ENCODE measurements at places on chromosomes 12 and 14. TPM values are rescaled to one million over a fixed set of nuclear protein-coding genes. Genes with fewer than 3 reads are reported as not detected.

GRCh38 chr14:99675382-99675835 lies 8.7 kb upstream of the CYP46A1 start:
- H3K27me3 ChIP-seq = no peaks in the 10 kb centered on the region
- peaks cover 16% of the 10 kb centered on the region for H3K4me1 ChIP-seq
- no peaks in the 10 kb centered on the region for H3K36me3 ChIP-seq
- no peak overlapping the region for H3K4me3 ChIP-seq

DNA sequence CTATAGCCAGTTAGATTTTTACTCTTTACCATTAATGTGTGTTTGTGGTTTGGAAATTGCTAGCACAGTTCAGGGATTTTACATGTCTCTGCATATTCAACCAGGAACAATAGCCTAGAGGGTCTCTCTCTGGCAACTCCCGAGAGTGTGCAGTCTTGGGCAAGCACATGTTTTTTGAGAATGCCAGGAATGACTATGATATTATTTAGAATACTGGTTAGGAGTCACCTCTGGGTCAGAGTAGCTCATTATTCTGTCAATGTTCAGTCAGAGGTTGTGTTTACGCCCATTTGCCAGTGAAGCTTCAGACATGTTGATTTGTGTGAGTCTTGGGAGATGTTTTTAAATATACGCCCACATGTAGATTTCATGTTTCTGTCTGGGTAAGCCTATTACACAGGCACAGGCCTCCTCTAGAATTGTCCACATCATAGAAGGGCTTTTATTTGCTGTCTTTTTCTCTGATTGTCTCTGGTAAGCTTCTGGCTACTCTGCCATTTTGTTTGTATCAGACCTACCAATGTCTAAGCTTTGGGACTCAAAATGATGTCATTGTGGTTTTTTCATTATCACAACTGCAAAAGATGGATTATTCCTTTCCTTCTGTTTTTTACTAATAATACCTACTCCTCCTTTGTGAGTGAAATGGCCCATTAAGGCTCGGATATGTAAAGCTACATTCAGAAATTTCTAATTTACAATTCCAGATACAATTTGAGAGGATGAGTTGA lies 203.1 kb upstream of the PPFIA2 start:
- no peak overlapping the region for H3K4me3 ChIP-seq
- no peaks in the 10 kb centered on the region for H3K27me3 ChIP-seq
- H3K27ac ChIP-seq = no peak overlapping the region
- no peaks in the 10 kb centered on the region for H3K36me3 ChIP-seq

DNA sequence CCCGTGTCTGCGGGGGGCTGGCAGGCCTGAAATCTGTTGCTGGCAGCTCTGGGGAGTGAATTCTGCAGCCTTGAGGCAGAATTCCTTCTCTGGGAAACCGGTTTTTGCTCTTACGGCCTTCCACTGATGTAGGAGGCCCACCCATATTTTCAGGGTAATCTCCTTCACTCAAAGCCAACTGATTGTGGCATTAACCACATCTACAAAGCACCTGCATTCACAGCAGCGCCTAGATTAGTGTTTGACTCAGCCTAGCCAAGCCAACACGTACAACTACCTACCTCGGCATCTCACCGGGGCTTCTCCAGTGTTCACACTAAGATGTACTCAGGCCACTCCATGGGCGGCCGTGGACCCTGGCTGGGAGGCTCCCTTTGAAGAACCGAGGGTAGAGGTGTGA lies 15.8 kb downstream of the C12orf43 start:
- H3K27me3 ChIP-seq = no peaks in the 10 kb centered on the region
- H3K27ac ChIP-seq = no peak overlapping the region
- H3K4me3 ChIP-seq = no peak overlapping the region
- H3K4me1 ChIP-seq = no peaks in the 10 kb centered on the region
- no peak for DNase-seq

GRCh38 chr14:101097109-101097793 lies 193.7 kb upstream of the RTL1 start:
- no peaks in the 10 kb centered on the region for H3K4me1 ChIP-seq
- H3K36me3 ChIP-seq = no peaks in the 10 kb centered on the region
- no peak overlapping the region for H3K4me3 ChIP-seq
- no peak for DNase-seq
- H3K27ac ChIP-seq = no peak overlapping the region
- H3K27me3 ChIP-seq = peaks cover 10% of the 10 kb centered on the region

Gene IFNG
- total RNA-seq = 77.1 TPM

Gene FAM186B
- 0.74 TPM for total RNA-seq

- H3K4me3 ChIP-seq = peak overlapping the region; percentile 27
- no peak overlapping the region for H3K27ac ChIP-seq
- DNase-seq = no peak
- peaks cover 11% of the 10 kb centered on the region for H3K4me1 ChIP-seq
- H3K27me3 ChIP-seq = peaks cover 18% of the 10 kb centered on the region
These were observed 1.6 kb downstream of the LRRC43 start for GRCh38 chr12:122184517-122184916.

Gene CPNE8
- total RNA-seq = 3.1 TPM

Gene OR4E2
- total RNA-seq = not detected

- no peaks in the 10 kb centered on the region for H3K36me3 ChIP-seq
- peaks cover 13% of the 10 kb centered on the region for H3K27me3 ChIP-seq
- no peak overlapping the region for H3K4me3 ChIP-seq
- H3K4me1 ChIP-seq = peaks cover 4% of the 10 kb centered on the region
These were observed 34.3 kb upstream of the DICER1 start for GRCh38 chr14:95191445-95192199.

- DNase-seq = no peak
- H3K36me3 ChIP-seq = no peaks in the 10 kb centered on the region
- H3K4me3 ChIP-seq = no peak overlapping the region
- H3K4me1 ChIP-seq = no peaks in the 10 kb centered on the region
These were observed 1006.9 kb downstream of the NRXN3 start for GRCh38 chr14:79177106-79177505.

Gene TAS2R43
- total RNA-seq = 0.97 TPM

DNA sequence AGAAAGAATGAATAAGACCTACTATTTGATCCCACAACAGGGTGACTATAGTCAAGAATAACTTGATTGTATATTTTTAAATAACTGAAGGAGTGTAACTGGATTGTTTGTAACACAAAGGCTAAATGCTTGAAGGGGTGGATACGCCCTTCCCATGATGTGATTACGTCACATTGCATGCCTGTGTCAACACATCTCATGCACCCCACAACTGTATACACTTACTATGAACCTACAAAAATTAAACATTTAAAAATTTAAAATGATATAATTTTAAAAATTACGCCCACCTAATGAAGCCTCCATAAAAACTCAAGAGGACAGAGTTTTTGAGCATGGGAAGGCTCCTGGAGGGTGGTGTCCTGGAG lies 94.5 kb downstream of the SCARB1 start:
- peaks cover 32% of the 10 kb centered on the region for H3K4me1 ChIP-seq
- H3K36me3 ChIP-seq = peaks cover 11% of the 10 kb centered on the region
- no peak overlapping the region for H3K27ac ChIP-seq
- H3K4me3 ChIP-seq = no peak overlapping the region

GRCh38 chr14:94355191-94355794 lies 32.2 kb upstream of the SERPINA6 start:
- DNase-seq = no peak
- no peak overlapping the region for H3K27ac ChIP-seq
- H3K27me3 ChIP-seq = peaks cover 25% of the 10 kb centered on the region

Gene INHBC
- not detected for total RNA-seq

DNA sequence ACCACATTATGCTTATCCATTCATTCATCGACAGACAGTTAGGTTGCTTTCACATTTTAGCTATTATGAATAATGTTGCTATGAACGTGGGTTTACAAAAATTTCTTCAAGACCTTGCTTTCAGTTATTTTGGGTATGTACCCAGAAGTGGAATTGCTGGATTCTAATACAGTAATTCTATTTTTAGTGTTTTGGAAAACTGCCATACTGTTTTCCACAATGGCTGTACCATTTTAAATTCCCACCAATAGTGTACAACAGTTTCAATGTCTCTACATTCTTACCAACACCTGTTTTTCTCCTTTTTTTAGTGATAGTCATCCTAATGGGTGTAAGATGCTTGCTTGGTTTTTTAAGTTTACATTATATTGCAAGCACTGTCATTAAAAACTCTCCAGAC lies 147.5 kb downstream of the ZFP36L1 start:
- H3K4me1 ChIP-seq = no peaks in the 10 kb centered on the region
- no peaks in the 10 kb centered on the region for H3K27me3 ChIP-seq
- H3K4me3 ChIP-seq = no peak overlapping the region
- H3K27ac ChIP-seq = no peak overlapping the region
- peaks cover 10% of the 10 kb centered on the region for H3K36me3 ChIP-seq
- no peak for DNase-seq

DNA sequence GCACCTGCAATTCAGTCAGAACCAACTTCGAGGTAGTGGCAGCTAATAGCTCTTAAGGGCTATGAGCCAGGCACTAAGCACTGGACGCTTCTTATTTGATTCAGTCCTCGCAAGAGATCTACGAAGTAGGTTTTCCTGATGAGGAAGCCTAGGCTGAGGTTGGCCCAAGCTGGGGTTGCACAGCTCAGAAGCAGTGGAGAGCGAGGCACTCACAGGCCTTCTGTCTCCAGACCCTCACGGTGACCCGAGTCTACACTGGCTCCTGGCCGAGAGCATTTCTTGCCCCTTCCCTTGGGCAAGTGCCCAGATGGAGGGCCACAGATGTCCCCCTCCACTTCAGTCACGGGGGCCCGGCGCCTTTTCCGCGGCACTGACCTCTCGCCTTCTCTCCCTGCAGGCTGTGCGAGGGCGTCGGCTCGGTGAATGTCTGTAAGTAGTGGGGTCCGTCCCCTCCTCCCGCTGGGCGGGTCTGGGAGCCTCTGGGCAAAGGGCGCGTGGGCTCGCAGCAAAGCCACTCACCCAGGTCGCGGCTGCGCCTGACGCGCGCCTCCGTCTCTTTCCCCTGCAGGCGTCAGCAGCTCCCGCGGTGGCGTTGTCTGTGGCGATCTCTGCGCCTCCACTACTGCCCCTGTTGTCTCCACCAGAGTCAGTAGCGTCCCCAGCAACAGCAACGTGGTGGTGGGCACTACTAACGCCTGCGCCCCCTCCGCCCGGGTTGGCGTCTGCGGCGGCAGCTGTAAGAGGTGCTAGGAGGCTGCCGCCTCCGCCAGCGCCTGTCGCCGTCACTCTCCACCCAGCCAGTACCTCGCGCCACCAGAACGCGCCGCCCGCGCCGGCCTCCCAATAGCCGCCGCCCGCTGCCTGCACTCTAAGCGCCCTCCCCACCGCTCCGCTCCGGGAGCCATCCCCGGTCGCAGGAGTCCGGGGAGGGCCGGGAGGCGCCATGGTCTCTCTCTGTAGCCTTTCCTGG lies 13.1 kb downstream of the KRT83 start:
- peaks cover 24% of the 10 kb centered on the region for H3K4me1 ChIP-seq
- H3K27me3 ChIP-seq = peaks cover 68% of the 10 kb centered on the region
- H3K27ac ChIP-seq = no peak overlapping the region
- DNase-seq = peak; percentile 66
- peak overlapping the region; percentile 66 for H3K4me3 ChIP-seq

- H3K27me3 ChIP-seq = no peaks in the 10 kb centered on the region
- no peaks in the 10 kb centered on the region for H3K4me1 ChIP-seq
- no peak overlapping the region for H3K27ac ChIP-seq
- no peak overlapping the region for H3K4me3 ChIP-seq
- DNase-seq = no peak
- H3K36me3 ChIP-seq = no peaks in the 10 kb centered on the region
These were observed 32.9 kb downstream of the TSPAN8 start for GRCh38 chr12:71124835-71125460.

GRCh38 chr14:98167705-98168104 lies 1104.3 kb downstream of the BCL11B start:
- peaks cover 96% of the 10 kb centered on the region for H3K4me1 ChIP-seq
- DNase-seq = no peak
- no peaks in the 10 kb centered on the region for H3K27me3 ChIP-seq

Gene ELK3
- 31.2 TPM for total RNA-seq

Gene FAM234B
- 7.8 TPM for total RNA-seq

GRCh38 chr12:12039897-12040296 lies 30.8 kb upstream of the BCL2L14 start:
- no peak overlapping the region for H3K27ac ChIP-seq
- peaks cover 12% of the 10 kb centered on the region for H3K27me3 ChIP-seq
- no peaks in the 10 kb centered on the region for H3K36me3 ChIP-seq
- H3K4me1 ChIP-seq = peaks cover 13% of the 10 kb centered on the region
- no peak for DNase-seq

Gene TAPBPL
- total RNA-seq = 26.0 TPM

Gene LHX5
- 0.19 TPM for total RNA-seq

Gene ZC2HC1C
- 3.0 TPM for total RNA-seq

GRCh38 chr14:101232340-101233020 lies 328.8 kb upstream of the DIO3 start:
- no peak overlapping the region for H3K27ac ChIP-seq
- no peak for DNase-seq
- no peaks in the 10 kb centered on the region for H3K4me1 ChIP-seq
- no peaks in the 10 kb centered on the region for H3K36me3 ChIP-seq

GRCh38 chr12:12689647-12690300 lies 6.2 kb downstream of the GPR19 start:
- no peaks in the 10 kb centered on the region for H3K27me3 ChIP-seq
- H3K4me3 ChIP-seq = peak overlapping the region; percentile 15
- peak; percentile 34 for DNase-seq
- H3K27ac ChIP-seq = no peak overlapping the region
- peaks cover 18% of the 10 kb centered on the region for H3K36me3 ChIP-seq

DNA sequence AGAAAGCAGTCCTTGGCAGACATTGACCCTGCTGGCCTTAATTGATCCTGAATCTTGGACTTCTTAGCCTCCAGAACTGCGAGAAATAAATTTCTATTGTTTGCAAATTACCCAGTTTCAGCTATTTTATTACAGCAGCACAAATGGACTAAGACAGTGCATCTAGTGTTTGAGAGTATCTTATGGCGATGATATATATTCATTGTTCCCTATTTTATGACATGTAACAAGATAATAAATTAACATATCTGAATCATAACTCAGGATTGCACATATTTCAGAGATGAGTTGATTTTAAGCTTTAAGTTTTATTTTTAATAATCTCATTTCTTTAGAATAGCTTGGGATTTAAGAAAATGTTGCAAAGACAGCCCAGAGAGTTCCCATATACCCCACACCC lies 167.4 kb upstream of the FOXG1 start:
- no peaks in the 10 kb centered on the region for H3K27me3 ChIP-seq
- H3K27ac ChIP-seq = no peak overlapping the region
- no peak for DNase-seq
- H3K4me3 ChIP-seq = no peak overlapping the region
- H3K36me3 ChIP-seq = no peaks in the 10 kb centered on the region
- H3K4me1 ChIP-seq = no peaks in the 10 kb centered on the region

Gene HCAR2
- total RNA-seq = not detected

DNA sequence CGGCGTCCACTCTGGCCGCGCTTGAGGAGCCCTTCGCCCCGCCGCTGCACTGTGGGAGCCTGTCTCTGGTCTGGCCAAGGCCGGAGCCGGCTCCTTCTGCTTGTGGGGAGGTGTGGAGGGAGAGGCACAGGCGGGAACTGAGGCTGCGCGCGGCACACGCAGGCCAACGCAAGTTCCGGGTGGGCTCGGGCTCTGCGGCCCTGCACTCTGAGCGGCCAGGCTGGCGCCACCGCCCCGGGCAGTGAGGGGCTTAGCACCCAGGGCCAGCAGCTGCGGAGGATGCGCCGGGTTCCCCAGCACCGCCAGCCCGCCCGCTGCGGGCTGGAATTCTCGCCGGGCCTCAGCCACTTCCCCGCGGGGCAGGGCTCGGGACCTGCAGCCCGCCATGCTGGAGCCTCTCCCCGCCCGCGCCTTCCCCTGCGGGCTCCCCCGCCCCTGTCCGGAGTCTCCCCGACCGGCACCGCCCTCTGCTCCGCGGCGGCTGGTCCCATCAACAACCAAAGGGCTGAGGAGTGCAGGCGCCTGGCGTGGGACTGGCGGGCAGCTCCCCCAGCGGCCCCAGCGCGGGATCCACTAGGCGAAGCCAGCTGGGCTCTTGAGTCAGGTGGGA lies 921.2 kb upstream of the FOXG1 start:
- H3K4me3 ChIP-seq = no peak overlapping the region
- H3K36me3 ChIP-seq = peaks cover 8% of the 10 kb centered on the region
- no peak overlapping the region for H3K27ac ChIP-seq
- DNase-seq = no peak
- H3K27me3 ChIP-seq = no peaks in the 10 kb centered on the region
- H3K4me1 ChIP-seq = no peaks in the 10 kb centered on the region

Measured in activated T-cell treated with anti-CD3 and anti-CD28 coated beads, Interleukin-2, amount 50 U/mL, for 72 hours (primary cell).